HFFc6 (cell line): ENCODE measurements at places on chromosomes 5 and 9.

- DNase-seq: no peak
These were observed 672.9 kb upstream of the GRAMD2B start for GRCh38 chr5:125750147-125750860.

DNA sequence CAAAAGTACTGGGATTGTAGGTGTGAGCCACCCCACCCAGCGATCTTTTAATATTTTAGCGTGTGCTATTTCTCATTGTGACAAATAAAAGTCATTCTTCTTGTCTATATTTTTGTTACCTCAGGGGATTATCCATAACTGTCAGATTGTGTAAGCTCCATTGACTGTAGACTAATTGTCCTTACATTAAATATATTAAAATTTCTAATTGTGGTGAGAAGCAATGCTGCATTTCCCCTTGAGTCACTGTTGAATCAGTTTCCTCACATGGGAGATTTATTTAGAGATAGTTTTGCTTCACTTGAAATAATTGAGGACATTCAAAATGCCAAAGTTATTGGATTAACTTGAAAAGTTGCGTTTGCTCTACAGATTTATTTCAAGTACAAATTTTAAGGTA, 782.4 kb upstream of the WWC1 start:
- no peak for DNase-seq

GRCh38 chr5:14411216-14411615, 170.4 kb upstream of the OTULINL start:
- DNase-seq: no peak

- no peak for DNase-seq
These were observed 48.9 kb downstream of the NUDT12 start for GRCh38 chr5:103513701-103514100.

GRCh38 chr5:10699987-10700386, 61.0 kb downstream of the DAP start:
- no peak for DNase-seq
